M059J (cell line): ENCODE measurements at places on chromosomes 2 and 18.
A peak's percentile ranks its signal among the peaks of the same experiment; 100 is the strongest.

DNA sequence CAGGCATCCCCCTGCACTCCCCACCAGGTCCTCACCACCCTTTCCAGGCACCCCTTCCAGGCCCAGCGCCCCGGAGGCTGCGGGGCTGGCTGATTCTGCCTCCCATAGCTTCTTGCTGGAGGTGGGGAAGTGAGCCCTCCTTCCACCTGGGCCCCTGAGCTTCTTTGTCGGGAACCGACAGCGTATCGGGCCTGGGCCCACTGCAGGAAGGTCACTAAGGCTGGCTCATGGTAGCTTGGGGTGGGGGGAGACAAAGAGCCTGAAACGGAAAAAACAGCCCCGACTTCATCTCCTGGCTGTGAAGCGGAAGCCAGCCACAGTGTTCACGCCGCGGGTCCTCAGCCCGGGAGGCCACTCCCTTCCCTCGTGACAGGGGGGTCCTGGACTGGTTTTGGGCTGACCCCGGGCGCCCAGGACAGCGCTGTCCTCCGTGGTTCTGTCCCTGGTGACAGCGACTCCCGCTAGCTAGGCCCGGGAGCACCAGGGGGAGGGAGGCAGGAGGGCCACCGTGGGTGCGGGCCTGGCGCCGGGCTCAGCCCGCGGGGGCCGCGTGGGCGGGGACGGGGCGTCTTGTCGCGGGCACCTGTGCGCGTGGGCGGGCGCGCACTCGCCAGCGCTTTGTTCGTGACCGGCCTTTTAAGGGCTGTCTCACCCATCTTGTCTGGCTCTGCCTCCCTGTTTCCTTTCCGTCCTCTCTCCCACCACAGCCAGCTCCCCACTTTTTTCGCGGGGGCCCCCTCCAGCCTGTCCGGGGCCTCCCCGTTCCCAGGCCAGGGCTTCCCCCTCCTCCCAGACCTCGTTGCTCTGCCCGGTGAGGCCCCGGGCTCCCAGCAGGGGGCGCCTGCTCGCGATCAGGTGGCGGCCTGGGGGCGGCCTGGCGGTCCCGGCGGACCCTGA lies 64.9 kb downstream of the DNMT3A start:
- no peak for DNase-seq

DNA sequence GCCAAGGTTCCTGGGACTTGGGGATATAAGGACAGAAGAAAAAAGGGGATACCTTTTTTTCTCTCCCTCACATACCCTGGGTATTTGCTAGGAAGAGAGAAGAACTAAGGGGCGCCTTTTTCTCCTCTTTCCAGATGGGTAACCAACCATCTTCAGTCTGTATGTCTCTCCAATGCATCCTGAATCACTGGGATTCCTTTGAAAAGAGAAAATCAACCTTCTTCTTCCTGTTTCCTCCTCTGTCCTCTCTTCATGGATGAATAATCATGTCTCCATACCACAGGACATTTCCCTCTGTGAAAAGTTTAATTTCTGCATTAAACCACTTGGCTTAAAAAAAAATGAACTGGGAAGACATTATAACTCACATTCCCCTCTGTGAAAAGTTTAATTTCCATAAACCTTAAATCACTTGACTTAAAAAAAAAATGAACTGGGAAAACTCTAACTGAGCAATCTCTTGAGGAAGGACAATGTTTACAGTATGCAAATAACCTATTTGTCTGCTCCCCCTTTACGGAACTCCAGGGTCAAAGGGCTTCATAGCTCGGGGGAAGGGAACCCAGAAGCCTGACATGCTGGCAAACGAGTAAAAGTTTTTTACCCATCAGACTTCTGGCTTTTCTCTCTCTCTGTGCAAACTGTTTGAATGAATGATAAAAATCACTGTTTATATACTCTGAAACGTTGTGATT lies 56.7 kb upstream of the FAM98A start:
- DNase-seq: no peak

DNA sequence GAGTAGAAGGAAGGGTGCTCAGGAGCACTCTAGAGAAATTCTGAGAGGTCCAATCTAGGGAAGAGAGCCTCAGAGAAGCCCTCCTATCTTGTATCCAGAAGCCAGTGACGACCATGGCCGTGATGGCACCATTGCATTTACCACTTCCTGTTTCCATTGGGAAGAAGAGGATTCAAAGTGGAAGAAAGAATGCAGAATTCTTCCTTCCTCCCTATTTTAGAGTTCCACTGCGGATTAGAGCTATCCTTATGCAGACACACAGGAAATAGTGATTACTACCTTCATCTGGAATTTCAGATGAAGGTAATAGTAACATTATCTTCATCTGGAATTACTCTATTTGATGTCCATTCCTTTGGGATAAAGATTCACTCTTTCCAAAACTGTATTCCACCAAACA lies 45.6 kb upstream of the PCBP1 start:
- DNase-seq: peak; percentile 38

DNA sequence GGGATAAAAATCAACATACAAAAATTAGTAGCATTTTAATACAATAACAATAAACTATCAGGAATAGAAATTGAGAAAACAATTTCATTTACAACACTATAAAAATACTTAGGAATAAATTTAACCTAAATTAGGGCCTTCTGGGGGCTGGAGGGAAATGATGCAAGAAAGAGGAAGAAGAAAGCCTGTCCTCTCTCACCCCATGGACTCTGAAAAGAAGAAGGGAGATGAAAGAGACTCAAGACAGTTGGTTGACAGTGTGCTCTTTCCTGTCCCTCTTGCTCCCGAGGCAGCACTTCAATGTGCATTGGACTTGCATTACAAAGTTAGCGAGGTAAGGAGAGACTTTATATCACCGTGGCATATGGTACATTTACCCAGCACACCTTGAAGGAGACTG lies 88.5 kb downstream of the VAPA start:
- DNase-seq: no peak

- peak; percentile 75 for DNase-seq
These were observed 170.8 kb downstream of the PRKCE start for GRCh38 chr2:45822272-45822630.

GRCh38 chr18:41881285-41881684 lies 73.7 kb upstream of the PIK3C3 start:
- DNase-seq: peak; percentile 63

GRCh38 chr2:86675104-86675503 lies 45.0 kb upstream of the RMND5A start:
- DNase-seq: no peak

GRCh38 chr18:9263264-9263663 lies 71.3 kb upstream of the TWSG1 start:
- DNase-seq: no peak

DNA sequence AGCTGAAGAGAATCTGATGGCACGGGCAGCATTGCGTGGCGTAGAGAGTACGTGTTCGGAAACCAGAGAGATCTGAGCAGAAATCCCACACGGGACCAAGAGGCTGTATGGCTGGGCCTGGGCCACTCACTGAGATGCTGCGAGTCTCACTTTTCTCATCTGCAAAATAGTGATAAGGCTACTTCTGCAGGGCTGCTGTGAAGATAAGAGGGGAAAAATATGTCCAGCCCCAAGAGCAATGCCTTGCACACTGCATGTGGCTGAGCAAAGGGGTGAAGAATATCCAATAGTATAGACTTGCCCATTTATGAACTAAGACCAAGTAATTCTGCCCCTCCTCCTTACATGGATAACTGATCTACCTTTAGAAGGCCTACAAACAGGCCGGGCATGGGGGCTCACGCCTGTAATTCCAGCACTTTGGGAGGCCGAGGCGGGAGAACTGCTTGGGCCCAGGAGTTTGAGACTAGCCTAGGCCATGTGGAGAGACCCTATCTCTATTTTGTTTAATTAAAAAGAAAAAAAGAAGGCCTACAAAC lies 3.1 kb downstream of the FECH start:
- no peak for DNase-seq

- DNase-seq: no peak
These were observed 232.0 kb downstream of the SH3BP4 start for GRCh38 chr2:235183786-235184185.

DNA sequence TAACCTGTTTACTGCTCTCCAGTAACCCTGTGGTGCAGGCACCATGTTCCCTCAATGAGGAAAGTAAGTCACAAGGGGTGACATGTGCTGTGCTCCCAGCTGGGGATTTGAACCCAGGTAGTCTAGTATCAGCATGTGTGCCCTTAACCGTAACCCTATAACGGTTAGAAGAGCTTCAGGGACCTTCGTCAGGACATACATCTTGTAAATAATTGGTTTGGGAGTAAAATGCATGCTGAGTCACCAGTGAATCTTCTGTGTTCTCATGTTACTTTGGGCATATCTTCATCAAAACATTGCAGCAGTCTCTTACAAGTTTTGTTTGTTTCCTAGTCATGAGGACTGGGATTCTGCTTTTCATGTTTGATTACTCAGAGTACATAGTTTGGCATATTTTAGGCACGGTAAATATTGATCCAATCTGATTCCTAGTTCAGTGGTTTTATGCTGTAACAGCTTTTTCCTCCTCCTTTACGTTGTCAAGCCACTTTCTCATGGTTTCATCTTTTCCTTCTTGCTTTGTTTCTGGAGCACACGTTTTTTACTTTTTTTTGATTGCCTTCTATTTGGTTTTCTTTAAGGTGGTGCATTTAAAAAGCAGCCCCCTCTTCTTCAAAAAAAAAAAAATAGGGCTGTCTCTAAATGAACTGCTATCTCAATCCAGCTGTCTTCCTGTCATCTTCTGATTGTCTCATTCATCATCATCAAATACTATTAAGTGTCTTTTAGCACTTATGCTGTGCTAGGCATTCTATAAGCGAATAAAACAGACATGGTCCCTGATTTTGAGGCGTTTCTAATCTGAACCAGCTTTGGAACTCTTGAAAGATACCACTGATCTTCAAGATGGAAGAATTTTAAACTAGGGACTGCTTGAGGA lies 50.4 kb downstream of the CLIP4 start:
- peak; percentile 73 for DNase-seq

DNA sequence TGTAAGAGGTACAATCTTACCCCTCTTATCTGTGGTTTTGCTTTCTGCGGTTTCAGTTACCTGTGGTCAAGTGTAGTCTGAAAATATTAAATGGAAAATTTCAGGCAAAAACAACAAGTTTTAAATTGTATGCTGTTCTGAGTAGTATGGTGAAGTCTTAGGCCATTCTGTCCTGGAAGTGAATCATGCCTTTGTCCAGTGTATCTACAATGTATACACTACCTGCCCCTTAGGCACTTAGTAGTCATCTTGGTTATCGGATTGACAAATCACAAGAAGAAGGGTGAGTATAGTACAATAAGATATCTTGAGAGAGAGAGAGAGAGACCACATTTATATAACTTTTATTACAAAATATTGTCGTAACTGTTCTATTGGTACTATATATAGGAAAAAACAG lies 43.5 kb downstream of the RAB3GAP1 start:
- no peak for DNase-seq

- DNase-seq: peak; percentile 13
These were observed 9.7 kb downstream of the FMNL2 start for GRCh38 chr2:152344579-152345195.

- peak; percentile 31 for DNase-seq
These were observed 19.8 kb downstream of the NEURL3 start for GRCh38 chr2:96485350-96485749.

DNA sequence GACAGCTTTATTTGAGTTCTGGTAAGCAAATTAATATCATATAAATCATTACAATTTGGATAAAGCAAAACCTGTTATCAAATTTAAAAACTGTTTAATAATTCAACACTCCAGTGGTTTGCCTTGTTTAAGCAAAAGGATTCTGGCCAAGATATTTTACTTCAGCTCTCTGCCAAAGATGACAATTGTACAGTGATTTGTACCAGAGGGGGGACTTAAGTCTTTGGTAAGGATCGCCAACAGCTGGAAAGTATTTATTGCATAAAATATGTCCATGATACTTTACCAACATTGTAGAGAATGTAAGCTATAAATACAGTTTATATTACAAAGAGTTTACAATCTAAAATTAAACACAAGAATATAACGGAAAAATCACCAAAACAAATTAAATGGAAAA lies 13.8 kb downstream of the PREPL start:
- no peak for DNase-seq

DNA sequence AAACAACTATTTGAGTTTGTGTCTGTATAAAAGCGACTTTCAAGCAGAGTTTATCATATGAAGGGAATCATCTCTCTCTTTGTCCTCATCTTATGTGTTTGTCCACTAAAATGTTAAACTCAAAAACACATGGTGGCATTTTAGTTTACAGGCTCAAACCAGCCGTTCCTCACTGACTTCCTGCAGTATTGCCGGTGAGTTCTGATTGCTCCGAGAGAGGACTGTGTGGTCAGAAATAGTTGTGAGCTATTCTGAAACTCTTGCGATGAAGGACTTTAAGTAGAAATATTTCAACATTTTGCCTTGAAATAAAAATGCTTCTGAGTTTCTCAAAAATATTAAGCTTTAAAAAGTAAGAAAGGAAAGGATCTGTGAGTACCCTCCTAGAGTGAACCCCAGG lies 163.2 kb upstream of the CAVIN2 start:
- no peak for DNase-seq

- DNase-seq: no peak
These were observed 40.1 kb downstream of the GPD2 start for GRCh38 chr2:156476021-156476849.

- DNase-seq: peak; percentile 41
These were observed 1183.2 kb upstream of the ACVR2A start for GRCh38 chr2:146661473-146662096.

DNA sequence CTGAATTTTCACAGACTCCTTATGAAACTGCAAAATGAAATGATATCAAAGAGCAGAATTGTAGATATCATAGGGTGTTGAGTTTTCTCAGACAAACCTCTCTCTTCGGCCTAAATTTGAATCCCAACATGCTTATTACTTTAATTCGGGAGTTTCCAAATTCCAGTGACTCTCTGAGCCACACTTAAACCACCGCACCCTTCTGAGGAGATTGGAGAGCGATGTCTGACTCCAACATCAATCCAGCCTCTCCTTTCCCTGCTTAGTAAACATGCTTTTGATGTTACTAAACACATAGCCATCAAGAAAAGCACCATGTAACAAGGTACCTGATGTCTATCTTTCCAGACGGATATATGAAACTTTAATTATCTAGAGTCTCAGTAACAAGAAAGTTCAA lies 103.1 kb upstream of the ARHGAP28 start:
- DNase-seq: no peak

- DNase-seq: no peak
These were observed 275.6 kb downstream of the PIK3C3 start for GRCh38 chr18:42230636-42231035.

GRCh38 chr18:12290086-12290485 lies 18.0 kb upstream of the TUBB6 start:
- no peak for DNase-seq

DNA sequence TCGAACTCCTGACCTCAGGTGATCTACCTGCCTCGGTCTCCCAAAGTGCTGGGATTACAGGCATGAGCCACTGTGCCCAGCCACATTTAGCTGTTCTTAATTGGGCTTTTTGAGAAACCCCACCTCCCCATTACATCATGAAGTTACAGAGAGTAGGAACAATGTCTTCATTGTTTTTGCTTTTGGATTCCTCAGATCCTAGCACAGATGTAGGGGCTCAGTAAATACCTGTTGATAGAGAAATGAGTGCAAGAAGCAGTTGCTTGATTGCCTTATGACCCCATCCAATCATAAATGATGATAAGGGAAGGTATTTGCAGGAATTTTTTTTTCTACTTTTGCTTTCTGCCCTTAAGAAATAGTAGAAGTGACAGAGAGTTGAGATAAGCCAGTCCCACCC lies 25.4 kb downstream of the GREB1L start:
- DNase-seq: no peak

GRCh38 chr2:123816203-123816602 lies 208.9 kb upstream of the CNTNAP5 start:
- no peak for DNase-seq

GRCh38 chr2:205752296-205752820 lies 70.1 kb downstream of the NRP2 start:
- peak; percentile 56 for DNase-seq
